ENCODE measurements at places on chromosomes 5 and 9. TPM values are rescaled to one million over a fixed set of nuclear protein-coding genes. Genes with fewer than 3 reads are reported as not detected.

TMEM171 gene
- total RNA-seq = 11.3 TPM

CORO2A gene
- 4.9 TPM for total RNA-seq

GFI1B gene
- not detected for total RNA-seq

AGXT2 gene
- not detected for total RNA-seq

ENC1 gene
- total RNA-seq = 219 TPM

GARIN3 gene
- total RNA-seq = not detected

- DNase-seq = no peak
These were observed 480.7 kb downstream of the DMAC1 start for GRCh38 chr9:7318920-7319319.

- DNase-seq = no peak
These were observed 25.1 kb downstream of the QRFP start for GRCh38 chr9:130871395-130872062.

DNA sequence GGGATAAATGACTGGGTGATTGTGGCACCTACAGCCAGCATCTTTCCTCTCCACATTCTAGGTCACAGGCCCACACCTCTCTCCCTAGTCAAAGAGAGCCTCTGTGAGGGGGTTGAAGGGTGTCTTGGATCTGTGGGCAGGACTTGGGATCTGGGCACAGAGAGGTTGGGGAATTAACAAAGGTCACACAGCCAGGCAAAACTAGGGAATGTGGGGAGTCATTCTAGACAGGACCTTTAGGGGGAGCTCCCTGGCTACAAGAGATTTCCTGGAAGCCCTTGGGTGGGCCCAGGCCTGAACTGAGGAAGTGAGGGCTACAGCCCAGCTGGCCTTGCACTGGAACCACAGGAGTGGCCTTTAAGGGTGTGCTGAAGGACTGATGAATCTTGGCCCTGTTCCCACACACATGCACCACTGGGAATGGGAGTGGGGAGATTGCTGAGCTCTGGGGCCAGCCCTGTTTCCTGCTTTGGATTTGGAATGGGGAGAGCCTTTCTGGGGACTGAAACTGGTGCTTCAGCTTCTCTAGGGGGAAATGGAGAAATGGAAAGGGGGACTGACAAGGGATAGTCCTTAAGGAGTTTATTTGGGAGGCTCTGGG is 12.4 kb upstream of the CXXC5 start:
- DNase-seq = peak; percentile 93

GRCh38 chr9:23686257-23686656 is 139.8 kb downstream of the ELAVL2 start:
- peak; percentile 16 for DNase-seq

GRCh38 chr9:27413511-27414219 is 110.4 kb upstream of the IFNK start:
- DNase-seq = no peak

DNA sequence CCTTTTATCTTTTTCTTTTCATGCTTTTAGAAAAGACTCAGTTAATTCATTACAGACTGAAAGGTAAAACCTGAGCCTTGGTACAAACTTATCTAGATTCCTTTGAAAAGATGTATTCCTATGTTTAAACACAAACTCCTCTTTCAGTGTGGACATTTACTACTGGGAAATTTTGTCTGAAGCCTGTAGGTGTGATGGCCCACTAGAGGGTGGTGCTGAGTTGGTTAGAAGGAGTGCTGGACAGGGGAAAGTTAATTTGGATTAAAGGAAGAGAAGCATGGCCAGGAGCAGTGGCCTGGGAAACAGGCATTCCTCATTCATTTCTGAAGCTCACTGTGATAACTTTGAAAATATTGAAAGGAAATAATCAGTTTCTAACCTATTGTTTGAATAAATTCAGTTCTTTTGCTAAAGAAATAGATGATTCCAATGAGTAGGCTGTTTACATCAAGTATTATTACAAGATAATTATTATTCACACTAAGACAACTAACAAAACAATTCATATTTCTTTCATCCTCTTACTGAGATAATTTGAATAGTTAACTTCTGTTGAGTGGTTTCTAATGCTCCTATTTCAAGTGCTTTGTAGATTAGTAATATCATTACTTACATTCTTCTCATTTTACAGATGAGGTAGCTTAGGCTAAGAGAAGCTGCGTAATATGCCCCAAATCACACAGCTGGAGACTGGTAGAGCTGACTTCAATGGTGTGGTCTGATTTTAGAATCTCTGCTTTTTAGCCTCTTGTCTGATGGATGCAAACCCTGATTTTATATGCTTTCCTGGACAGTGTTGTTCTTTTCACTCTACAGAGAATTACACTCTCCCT is 150.9 kb downstream of the ADGRV1 start:
- DNase-seq = peak; percentile 48

DNA sequence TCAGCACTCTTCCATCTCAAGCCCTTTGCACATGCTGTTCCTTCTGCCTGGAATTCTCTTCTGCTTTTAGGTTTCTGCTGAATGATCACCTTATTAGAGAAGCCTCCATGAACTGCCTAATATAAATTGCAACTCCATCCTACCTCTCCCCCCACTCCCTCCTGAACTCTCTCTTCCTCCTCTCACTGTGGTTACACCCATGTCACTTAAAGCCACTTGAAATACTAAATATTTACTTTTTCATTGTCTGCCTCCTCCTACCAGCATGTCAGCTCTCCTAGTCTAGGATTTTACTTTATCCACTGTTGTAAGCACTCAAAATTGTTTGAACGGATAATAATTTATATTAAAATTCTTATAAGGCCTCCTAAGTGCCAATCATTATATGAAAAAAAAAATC is 43.8 kb downstream of the ACTL7B start:
- no peak for DNase-seq

DNA sequence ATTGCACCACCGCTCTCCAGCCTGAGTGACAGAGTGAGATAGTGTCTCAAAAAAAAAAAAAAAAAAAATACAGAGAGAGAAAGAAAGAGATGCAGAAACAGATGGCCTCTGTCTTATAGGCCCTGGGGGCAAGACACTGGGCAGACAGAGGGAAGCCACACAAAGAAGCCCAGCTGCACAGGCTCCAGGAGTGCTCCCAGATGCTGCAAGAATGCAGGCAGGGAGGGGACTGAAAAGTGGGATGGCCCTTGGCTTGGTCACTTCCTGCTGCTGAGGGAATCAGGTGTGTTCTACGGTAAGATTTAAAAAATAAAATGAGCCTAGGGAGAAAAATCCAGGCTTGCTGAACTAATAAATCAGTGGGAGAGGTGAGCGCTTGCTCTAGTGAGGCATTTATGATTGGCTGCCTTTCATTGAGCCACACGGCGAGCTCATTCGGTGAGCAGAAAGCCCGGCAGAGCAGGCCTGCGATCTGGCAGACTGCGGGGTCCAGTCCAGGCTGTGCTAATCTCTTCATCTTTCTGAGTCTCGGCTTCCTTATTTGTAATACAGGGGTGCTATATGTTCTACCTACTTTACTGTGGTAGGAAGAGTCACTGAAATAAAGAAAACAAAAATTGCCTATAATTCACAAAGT is 80.6 kb downstream of the RAD23B start:
- no peak for DNase-seq

- peak; percentile 11 for DNase-seq
These were observed 36.4 kb downstream of the ADAMTS12 start for GRCh38 chr5:33855396-33855795.

- DNase-seq = peak; percentile 97
These were observed 35.2 kb upstream of the CAST start for GRCh38 chr5:96626956-96627355.

DNA sequence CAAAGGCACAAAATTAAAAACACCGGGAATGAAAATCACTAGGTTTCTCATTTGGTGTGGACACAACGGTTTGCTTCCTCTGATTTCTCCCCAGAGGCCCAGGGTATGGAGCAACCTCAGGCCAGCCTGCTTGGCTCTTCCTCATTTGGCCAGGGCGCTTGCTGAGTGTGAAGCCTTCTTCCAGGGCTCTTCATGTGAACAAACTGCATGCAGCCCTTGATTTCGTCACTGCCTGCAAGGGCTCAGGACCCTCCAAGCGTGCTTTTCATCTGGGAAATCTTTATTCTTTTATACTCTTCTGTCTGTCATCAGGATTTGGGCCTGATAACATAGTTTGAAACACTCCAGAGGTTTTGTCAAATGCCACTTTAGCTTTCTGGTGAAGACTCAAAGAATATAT is 122.6 kb upstream of the KLF4 start:
- no peak for DNase-seq

GRCh38 chr9:85129514-85129913 is 460.0 kb downstream of the NTRK2 start:
- no peak for DNase-seq

GRCh38 chr9:18398038-18398437 is 75.9 kb upstream of the ADAMTSL1 start:
- DNase-seq = no peak

DNA sequence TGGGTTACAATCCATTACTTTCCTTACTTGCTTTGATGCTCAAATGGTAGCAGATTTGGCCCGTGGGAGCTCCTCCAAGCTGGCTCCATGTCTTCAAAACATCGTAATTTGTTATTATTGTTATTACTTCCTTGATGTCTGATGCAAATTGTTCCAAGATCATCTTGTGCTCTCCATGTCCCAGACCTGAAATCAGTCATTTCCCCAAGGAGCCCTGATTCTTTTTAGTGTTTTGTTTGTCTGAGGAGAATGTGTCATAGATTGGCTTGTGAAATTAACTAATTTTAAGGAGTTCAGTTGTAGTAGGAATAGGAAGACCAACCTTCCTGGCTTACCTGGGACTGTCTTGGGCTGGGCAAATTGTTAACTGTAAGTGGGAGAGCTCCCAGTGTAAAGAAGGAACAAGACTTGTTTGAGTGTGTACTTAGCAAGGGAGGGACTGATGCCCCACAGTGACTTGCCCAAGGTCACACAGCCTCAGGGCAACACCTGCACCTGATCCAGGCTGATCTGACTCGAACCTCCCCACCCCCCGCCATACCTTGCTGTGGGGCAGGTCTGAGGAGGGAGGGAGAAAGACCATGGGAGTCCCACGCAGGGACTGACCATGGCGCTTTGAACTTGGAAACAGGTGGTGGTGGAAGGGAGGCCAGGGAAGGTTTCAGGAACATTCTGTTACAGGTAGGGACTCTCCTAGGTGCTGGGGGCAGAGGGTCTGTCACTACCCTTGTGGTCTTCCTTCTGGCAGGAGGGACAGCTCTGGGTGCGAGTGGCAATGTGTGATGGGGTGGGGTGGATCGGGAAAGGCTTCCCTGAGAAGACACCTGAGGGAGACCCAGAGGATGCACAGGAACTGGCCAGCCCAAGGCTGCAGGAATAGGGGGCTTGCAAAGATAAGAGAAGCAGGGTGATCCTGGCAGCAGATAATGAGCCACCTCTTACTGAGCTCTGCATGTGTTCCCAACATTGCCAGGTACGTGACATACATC is 2.7 kb upstream of the BICD2 start:
- no peak for DNase-seq

DNA sequence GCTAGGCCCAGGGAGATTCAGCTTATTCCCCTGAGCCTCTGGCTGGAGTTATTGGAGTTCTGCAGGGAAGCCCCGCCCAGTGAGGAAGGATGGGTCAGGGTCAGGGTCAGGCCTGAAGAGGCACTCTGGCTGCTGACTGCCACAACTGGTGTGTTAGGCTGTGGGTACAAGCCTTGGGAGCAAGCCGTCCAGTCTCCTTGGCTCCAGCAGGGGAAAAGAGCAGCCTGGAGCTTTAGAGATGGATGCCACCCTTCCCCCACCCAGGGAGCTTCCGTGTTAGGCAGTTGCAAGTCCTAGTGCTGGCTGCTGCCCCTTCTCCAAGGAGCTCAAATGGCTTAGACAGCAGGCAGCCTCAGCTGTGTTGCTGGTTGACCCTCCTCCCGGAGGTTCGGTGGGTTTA is 34.4 kb upstream of the TAF11L2 start:
- DNase-seq = no peak

DNA sequence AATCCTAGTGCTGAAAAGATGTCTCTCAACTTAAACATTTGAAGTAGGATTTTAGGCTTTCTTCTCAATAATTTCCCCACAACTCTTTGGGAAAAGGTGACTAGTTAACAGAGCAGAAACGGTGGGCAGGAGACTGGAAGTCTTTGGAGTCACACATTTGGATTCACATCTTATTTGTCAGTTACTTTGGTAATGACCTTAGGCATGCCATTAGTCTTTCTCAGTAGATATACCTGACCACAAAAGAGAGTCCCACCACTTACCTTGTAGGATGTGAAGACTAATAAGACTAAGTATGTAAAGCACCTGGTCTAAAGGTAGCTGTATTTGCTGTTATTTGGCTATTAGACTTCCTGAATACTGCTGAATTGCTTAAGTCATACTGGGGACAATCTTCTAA is 35.4 kb downstream of the DAP start:
- no peak for DNase-seq
